ENCODE measurements at places on chromosomes 7 and 10. TPM values are rescaled to one million over a fixed set of nuclear protein-coding genes. Genes with fewer than 3 reads are reported as not detected.

SEMA3D gene
- not detected for total RNA-seq

NPFFR1 gene
- total RNA-seq, result not detected

CXCL12 gene
- total RNA-seq, result not detected

PDE6C gene
- total RNA-seq, result not detected

SPDYE16 gene
- total RNA-seq, result 0.96 TPM

SHH gene
- total RNA-seq, result not detected

MYL7 gene
- total RNA-seq, result not detected

C10orf105 gene
- total RNA-seq, result 0.15 TPM

AGBL3 gene
- 6.7 TPM for total RNA-seq

MMD2 gene
- total RNA-seq, result not detected

MSMB gene
- not detected for total RNA-seq

SUN1 gene
- total RNA-seq, result 279 TPM

SKIDA1 gene
- total RNA-seq, result 0.30 TPM

HOXA11 gene
- not detected for total RNA-seq

Measured in T-cell (primary cell).